ENCODE measurements at places on chromosomes 2 and 18.

- DNase-seq, result no peak
Measured at GRCh38 chr2:98910349-98911125, 25.5 kb downstream of the CRACDL start.

DNA sequence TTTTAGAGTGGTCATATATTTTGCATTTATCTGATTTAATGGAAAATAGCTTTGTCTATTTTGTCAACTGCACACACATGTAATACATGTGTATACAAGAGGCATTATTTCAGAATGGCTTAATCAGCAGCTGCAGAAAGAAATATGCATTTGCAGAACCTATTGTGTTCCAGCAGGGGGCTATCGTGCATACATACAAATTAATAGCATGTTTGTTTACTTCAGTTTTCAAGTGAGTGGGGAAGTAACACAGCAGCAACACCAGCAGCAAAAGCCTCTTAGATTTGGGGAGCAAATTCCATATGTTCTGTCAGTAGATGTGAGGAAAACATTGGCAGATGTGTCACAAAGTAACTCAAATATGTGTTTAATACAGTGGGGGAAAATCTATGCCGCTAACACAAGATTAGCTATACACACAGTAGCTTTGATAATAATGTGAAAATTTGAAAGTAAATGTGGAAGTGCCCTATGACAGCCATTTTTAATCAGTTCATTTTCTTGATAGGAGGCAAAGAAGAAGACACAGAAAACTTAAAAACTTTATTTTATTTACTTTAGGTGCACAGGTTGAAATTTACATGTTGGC lies 218.1 kb downstream of the WDR7 start:
- DNase-seq, result no peak

DNA sequence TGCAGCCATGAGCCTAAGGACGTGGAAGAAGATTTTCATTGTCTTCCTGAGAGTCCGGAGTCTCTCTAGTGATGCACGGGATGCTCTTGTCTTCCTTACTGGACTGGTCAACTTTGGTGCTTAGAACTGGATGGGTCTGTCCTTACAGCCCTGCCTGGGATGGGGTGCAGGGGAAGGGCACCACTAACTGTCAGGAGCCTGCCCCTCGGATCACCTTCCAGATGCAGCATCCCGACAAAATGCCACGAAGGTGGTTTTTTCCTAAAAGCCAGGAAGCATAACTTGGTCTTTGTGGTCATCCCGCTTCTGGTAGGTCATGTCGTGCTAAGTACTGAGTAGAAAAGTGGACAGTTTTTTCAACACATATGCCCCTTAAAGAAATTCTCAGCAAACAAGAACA lies 207.4 kb upstream of the TWIST2 start:
- DNase-seq, result no peak

DNA sequence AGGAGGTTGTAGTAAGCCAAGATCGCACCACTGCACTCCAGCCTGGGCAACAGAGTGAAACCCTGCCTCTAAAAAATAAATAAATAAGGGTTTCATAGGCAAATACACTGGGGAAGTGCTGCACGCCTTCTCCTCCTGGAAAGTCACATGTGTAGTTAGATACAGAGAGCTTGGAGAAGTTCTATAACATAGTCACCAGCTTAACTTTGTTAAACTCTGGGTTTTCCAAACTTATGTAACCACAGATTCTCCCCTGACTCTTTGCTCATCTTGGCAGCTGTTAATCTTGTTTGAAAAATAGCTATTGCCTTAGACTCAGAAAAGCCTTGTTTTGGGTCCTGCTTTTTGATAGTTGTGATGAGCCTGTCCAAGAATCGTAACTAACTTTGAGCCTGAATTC lies 25.2 kb downstream of the KIAA2012 start:
- DNase-seq, result no peak

- DNase-seq, result no peak
Measured at GRCh38 chr2:207311316-207312005, 145.7 kb upstream of the KLF7 start.
